Naive thymus-derived CD4-positive, alpha-beta T cell (primary cell): ENCODE measurements at places on chromosomes 13 and 19. TPM values are rescaled to one million over a fixed set of nuclear protein-coding genes. Genes with fewer than 3 reads are reported as not detected.

DNA sequence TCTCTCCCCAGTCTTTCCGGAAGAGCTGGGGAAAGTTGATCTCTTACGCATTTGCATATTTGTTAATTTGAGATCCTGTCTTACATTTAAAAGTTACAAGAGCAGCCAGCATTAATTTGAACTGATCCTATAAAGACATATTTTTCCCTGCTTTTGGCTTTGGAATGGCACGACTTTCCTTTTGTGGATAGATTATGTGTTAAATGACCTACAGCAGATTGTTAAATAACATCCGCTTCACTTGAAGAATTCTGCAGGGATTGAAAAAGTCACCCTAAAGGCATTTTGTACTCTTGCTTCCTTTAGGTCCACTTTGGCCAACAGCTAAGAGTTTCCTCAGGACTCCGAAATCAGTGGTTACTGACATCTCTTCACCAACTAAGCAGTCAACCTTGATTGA is 334.0 kb downstream of the TBC1D4 start:
- no peak for DNase-seq

GRCh38 chr13:70630247-70630646 is 522.0 kb upstream of the KLHL1 start:
- DNase-seq = no peak

DNA sequence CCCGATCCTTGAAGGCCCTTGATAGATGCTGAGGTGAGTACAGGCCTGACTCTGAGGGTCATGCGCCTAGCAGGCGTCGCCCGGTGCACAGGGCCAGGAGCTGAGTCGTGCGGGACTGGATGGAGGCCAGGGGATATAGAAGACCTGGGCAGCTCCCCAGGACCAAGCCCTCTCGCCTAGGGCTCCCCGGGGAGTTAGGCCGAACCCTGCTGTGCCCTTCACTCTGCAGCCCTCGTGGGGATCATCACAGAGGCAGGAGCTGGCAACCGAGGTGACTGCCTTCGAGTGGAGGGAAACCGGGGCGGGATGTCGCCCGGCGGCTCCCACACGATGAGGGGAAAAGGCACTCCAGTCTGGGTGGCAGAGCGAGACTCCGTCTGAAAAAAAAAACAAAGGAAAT is 11.7 kb downstream of the CSNK1G2 start:
- DNase-seq = no peak

DNA sequence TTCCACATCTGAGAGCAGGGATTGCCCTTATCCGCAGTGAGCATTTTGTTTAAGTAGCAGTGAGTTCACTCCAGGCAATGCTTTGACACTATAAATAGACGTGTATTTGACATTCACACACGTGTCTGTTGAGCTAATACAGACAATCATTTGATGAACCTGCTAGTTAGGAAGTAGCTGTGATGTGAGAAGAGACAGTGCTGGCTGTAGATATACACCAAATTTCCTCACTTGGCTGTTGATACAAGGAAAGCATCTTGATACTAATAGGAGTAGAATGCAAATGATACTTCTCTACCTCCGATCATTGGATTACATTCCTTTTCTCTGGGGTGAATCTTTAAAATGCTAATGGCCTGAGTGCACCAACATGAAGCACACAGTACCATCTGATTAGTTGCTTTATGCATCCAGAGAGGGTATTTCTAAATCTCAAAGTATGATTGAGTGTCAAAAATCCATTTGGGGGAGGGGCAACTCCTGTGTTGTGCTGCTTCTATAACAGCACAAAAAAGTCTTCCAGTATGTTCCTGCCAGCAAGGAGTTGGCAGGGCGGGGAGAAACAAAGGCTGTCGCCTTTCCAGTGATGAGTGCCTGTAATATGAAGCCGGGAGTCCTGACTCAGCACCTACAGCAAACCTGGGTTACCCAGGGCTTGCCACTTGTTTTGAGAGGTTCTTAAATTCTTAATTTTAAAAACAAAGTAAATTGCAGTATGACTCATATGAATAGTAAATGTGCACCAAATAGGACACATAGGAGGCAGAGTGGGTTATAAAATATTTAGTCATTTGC is 7.0 kb downstream of the CUL4A start:
- DNase-seq = no peak

DNA sequence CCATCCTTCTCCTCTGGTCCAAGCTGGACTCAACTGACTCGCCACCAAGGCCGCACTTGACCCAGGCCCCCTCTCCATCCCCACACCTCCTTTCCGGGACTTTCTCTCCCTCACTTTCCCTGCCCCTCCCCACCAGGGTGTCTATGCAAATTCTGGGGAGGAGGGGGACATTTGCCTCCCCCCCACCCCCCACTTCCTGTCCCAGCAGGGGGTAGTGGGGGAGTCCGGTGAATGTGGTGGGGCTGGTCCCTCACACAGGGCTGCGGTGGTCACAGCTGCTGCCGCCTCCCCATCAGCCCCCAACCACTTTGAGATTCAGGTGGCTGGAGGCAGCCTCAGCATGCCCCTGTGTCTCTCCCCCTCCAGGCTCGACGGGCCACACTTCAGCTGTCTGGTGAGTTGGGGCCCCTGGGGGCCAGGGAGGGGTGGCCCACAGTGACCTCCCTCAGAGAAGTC is 870 bp downstream of the SPIB start:
- no peak for DNase-seq

Gene U2AF2
- 269 and 271 TPM in 2 replicates for total RNA-seq

- DNase-seq = no peak
Measured at GRCh38 chr13:44842158-44842557, 147.1 kb downstream of the NUFIP1 start.

Gene TRPM4
- total RNA-seq = 3.2 TPM

Gene FUT2
- total RNA-seq = not detected

GRCh38 chr13:67221630-67222226 is 8.4 kb downstream of the PCDH9 start:
- no peak for DNase-seq

DNA sequence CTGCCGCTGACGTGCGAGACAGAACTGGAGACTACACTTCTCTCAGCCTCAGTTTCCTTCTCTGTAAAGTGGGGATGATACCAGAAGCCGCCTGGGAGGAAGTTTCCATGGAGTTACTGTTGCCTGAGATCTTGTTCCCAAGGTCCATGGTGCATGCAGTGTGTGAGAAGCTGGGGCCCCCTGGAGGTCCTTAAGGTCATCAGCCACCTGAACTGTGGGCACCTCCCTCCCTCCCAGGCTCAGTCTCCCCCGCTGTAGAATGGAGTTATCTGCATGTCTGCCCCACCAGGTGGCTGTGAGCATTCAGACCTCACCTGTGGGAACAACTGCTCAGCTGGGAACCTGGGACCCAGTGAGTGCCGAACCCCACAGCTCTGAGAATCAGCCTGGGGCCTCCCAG is 2.7 kb downstream of the CRX start:
- DNase-seq = no peak

GRCh38 chr13:40671956-40672764 is 5.7 kb upstream of the FOXO1 start:
- no peak for DNase-seq

- peak; percentile 27 for DNase-seq
Measured at GRCh38 chr13:97018029-97018819, 23.9 kb upstream of the OXGR1 start.
